Adipocyte (in vitro differentiated cells): ENCODE measurements at places on chromosomes 7 and 10.

DNA sequence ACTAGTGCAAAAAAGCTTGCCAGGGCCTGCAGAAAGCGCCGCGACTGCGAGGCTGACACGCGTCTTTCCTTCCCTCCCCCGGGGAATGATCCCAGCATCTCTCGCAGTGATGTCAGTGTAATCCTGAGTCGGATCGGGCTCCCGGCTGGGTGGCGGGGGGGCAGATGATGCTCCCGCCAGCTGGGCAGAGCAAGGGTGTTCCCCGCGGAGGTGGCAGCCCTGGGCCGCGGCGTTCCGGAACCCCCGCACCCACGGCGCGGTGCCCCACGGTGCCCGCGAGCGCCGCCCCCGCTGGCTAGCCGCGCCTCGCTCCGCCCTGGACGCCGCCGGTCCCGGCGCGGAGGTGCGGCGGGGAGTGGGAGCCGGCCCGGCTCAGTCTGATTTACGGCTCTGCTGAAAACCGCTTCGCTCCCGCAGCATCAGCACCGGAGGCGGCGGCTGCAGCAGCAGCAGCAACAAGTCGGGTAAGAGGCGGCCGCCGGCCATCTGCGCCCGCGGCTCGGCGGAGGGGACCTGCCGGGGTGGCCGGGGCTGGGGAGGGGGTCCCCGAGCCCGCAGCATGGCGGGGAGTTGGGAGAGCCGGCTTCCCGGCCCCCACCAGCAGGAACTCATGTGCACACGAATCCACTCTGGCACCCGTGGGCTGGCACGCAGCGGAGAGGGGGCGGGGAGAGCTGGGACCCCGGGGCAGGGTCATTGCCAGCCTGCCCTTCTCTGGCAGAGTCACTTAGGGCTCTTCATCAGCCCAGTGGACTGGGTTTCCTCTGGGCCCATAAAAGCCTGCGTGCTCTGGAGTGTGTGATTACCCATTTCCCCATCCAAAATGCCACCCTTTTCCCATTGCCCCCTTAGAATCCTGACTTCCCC, at the start of gene ZNF365:
Gene ZNF365 (plus strand): TSS at position 375 of the 867 bp plus-strand sequence. CDS start 1,825 bp downstream, outside the sequence.
- DNase-seq = peak; percentile 77

GRCh38 chr7:91685544-91685943, 195.0 kb downstream of the MTERF1 start:
- DNase-seq = peak; percentile 48

DNA sequence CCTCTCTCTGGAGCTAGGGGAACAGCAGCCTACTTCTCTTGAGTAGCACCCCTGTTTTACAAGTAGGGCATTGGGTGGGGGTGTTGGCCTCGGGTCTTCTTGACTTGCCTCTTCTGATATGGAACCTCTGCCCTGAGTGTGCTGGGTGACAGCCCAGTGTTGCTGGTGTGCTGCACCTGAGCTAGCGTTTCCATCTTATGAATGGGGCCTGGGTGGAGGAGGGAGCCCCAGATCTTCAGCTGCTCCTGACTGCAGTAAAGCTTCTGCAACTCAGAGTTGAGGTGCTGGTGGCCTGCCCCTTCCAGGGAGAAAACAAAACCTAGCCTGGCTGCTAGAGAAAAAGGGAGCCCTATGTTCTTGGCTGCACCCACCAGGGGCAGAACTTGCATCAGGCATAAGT, 202.5 kb upstream of the SHH start:
- DNase-seq = no peak

DNA sequence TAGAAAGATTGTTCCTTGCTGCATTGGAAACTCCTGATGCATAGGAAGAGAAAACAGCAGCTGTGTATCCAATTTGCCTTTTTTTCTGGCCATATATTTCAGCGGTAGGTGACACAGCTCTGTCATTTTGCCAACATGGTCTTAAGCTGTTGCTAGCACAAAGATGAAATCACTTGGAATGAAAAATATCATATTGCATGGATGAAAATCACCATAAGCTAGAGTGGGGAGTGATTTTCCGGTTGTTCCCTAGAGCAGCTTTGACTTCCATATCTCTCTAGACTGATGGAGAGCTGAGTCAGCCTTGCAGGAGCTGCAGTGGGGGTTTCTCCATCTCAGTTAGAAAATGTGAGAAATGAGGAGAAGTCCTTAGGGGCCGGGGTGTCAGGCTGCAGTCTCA, 38.3 kb upstream of the BTBD16 start:
- peak; percentile 89 for DNase-seq

DNA sequence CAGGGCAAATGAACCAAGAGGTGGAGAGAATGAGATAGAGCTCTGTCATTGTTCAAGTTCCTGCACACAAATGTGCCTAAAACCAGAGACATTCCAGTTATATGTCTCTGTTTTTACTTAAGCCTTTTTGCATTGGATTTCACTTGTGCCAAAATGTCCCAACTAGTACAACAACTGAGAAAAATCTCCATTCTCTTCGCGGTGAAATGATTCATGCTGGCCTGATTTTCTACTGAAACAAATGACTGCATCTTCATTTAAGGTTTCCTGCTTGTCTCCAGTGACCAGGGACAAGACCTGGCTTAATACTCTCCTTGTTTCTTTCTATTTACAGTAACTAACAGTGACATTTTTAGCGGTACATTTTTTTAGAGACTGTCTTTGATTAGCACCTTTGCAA, 714.9 kb downstream of the KCNMA1 start:
- DNase-seq = peak; percentile 33

DNA sequence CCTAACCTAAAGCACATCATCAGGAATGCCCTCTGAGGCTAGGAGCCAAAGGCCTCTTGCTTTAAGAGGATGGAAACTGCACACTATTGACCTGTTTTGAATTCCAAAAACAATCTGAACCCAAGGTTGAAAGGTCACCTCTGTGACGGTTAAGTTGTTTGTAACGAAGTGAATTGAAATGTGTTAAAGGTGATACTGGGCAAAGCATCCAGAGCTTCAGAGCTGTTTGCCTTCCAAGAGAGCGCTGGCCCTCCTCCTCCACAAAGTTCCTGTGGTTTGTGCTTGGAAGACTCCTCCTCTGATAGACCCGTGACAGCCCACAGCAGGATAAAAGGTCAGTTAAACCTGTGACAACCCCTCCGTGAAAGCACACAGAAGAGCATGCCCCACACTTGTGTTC, 133.7 kb upstream of the CTTNBP2 start:
- DNase-seq = no peak

DNA sequence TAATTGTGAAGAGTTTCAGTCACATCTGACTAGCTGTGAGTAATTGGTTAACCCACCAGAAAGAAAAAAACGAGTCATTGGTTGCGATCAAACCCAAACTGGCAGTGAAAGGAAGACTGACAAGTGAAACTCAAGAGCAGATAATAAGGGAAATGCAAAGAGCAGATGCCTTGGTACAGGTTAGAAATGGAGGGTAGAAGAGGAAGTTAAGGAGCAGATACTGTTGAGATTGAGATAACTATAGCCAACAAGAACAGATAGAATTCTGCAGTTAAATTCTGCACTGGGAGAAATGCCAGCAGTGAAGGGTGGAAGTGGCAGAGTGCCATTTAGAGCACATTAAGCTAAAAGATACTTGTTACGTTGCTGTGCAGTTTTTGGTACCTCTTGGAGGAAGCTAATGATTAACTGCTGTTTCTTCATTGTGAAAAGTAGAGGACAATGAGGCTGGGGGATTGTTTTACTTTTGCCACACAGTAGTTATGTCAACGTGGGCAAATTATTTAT, 65.8 kb downstream of the CDK13 start:
- DNase-seq = peak; percentile 55
